ENCODE measurements at places on chromosomes 12 and 14.

GRCh38 chr14:104678346-104678745 lies 11.1 kb upstream of the INF2 start:
- no peak for DNase-seq

GRCh38 chr12:116919247-116919661 lies 8.5 kb downstream of the FBXW8 start:
- no peak for DNase-seq

DNA sequence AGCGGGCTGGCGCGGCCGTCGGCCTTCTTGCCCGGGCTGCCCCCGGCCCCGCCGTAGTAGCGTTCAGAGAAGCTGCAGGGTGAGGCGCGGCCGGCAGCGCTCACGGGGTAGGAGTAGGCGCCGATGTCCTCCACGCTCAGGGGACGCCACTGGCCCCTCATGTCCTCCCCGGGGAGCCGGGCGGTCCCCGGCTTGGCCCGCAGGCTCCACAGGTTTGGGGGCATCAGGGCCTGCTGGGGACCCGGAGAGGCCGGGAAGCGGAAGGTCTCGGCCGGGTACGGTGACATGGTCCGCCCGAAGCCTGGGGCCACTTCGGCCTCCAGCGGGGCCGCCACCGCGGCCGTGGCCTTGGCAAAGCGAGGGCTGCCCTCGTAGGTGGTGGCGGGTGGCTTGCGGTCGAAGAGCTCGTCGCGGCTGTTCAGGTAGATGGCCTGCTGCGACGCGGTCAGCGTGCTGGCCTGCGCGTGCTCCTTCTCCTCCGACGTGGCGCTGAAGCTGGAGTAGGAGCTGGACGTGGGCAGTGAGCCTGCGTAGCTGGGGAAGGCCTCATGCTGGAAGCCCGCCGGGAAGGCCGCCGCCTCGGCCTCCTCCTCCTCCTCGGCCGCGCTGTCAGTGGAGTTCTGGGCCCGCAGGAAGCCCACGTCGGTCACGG lies 48.7 kb downstream of the BEGAIN start:
- no peak for DNase-seq

DNA sequence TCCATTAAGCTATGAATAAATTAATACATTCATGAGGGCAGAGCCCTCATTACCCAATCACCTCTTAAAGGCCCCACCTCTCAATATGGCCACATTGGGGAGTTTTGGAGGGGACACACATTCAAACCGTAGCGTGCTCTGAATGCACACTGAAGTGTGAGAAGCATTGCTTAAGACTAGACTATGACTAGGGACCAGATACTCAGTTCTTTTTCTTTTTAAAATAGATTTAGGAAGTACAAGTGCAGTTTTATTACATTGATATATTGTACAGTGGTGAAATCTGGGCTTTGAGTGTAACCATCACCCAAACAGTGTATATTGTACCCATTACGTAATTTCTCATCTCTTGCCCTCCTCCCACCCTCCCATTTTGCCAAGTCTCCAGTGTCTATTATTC lies 21.0 kb upstream of the JDP2 start:
- no peak for DNase-seq

GRCh38 chr14:88010331-88010730 lies 5.4 kb downstream of the GPR65 start:
- DNase-seq: no peak

DNA sequence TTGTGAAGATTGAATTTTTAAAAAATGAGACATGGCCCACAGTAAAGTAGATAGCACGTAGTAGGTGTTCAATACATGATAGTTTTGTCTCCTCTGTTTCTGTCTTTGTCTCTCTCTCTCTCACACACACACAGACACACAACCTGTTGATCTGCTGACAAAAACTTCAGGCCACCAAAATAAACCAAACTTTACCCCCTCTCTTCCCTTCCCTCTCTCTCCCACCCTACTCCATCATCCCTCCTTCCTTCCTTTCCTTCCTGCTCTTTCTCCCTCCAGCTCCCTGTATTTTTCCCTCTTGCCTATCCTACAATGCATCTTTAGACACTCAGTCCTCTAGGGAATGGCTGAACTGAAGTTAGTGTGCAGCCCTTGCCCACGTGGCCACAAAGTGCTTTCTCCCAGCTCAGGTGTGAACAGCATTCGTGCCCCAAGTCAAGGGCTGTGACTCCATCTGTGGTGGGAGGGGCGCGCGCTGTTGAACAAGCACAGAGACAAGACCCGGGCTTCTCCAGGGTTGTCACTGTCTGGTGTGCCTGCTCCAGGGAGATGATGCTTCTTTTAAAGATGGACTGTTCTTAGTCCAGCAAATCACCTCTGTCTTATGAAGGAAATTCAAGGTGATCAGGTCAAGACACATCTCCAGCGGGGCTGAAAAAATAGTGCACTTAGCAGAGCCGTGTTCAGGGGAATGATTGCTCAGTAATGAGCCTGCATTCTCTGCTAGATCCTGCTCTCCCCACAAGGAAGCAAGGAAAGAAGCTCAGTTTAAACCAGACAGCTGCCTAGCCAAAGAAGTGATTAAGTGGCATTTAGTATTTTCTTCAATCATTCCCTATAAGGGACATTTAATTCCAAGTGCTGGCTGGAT lies 75.3 kb downstream of the WSCD2 start:
- DNase-seq: no peak

GRCh38 chr14:105346876-105347586 lies 32.5 kb downstream of the PACS2 start:
- no peak for DNase-seq

DNA sequence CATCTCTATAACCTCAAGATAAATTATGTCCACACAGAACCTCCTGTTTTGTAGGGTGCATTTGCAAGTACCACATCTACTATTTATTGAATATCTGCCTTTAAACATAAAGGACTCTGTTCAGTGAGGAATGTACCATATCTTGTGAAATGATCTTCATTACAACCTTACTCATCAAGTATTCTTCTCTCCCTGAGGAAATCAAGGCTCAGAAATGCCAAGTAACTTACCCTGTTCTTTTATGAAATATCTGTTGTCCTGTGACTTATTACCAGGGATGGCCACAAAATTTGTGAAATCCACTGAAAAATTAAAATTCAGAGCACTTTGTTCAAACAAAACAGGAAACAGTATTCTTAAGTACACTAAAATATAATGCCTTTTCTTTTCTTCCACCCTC lies 366.7 kb downstream of the GALC start:
- DNase-seq: no peak

DNA sequence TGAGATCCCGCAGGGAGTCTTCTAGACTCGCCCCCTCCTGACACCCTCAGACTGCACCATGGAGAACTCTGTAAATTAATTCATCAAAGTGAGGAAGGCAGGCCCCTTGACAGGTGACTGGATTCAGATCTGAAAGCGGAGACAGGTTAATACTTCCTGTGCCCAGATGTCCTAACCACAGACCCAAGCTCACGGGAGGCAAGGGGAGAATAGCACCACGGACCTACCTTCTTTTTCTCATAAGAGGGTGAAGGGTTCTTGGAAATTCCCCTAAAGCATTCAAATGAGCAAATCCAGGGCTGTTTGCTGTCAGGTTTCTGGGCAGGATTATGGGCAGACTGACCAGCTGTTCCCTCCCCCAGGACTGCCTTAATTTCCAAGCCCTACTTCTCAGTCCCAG lies 170.0 kb downstream of the ZFP36L1 start:
- no peak for DNase-seq

Data from pons (tissue), 1 donor.